GM06990 (cell line): ENCODE measurements at places on chromosomes 2 and 18.

GRCh38 chr2:41698678-41699422, 349.0 kb upstream of the PKDCC start:
- DNase-seq = no peak

GRCh38 chr2:202519453-202519852, 115.3 kb upstream of the FAM117B start:
- DNase-seq = no peak

GRCh38 chr2:160168878-160169277, 31.2 kb downstream of the ITGB6 start:
- no peak for DNase-seq

DNA sequence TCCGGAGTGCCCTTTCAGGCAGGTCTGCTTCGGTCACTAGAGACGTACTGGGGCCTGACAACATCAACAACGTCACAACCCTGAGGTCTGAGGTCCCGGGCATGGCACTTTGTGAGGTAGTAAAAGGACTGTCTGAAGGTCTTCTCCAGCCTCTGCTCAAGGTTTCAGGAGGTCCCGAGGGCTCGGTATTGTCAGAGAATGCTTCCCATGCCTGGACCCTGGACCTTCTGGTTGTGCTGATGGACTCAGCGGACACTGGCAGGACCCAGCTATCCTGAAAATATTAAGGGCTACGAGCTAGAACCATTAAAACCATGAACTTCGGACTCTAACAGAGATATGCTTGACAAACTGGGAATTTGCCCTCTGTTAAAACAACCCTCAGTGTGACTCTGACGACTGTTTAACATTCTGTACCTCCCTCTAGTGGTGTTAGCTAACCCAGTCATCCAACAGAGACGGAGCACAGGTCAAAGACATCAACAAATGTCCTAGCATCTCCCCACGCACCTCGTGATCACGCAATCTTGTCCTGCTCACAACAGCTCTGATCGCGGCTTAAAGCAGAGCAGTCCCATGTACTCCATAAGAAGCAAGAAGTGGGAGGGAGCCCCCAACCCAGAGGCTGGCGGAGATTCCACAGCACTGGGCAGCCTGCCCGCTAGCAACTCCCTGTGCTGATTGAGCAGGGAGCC, 96.5 kb downstream of the CCDC93 start:
- DNase-seq = no peak
